ENCODE measurements at places on chromosomes 12 and 14.

GRCh38 chr14:73743431-73743931 lies 29.3 kb upstream of the PNMA1 start:
- peaks cover 11% of the 10 kb centered on the region for H3K36me3 ChIP-seq
- DNase-seq: peak; percentile 73
- peak overlapping the region; percentile 94 for H3K27ac ChIP-seq

- H3K27me3 ChIP-seq: peaks cover 12% of the 10 kb centered on the region
- H3K27ac ChIP-seq: no peak overlapping the region
- no peaks in the 10 kb centered on the region for H3K4me1 ChIP-seq
- no peak overlapping the region for H3K4me3 ChIP-seq
- H3K36me3 ChIP-seq: no peaks in the 10 kb centered on the region
- no peak for DNase-seq
Observed at GRCh38 chr14:69495341-69495921, 10.9 kb downstream of the PLEKHD1 start.

GRCh38 chr12:92259291-92259690 lies 113.6 kb upstream of the BTG1 start:
- H3K27me3 ChIP-seq: no peaks in the 10 kb centered on the region
- peaks cover 13% of the 10 kb centered on the region for H3K36me3 ChIP-seq
- H3K4me1 ChIP-seq: peaks cover 8% of the 10 kb centered on the region
- H3K4me3 ChIP-seq: no peak overlapping the region
- no peak overlapping the region for H3K27ac ChIP-seq

DNA sequence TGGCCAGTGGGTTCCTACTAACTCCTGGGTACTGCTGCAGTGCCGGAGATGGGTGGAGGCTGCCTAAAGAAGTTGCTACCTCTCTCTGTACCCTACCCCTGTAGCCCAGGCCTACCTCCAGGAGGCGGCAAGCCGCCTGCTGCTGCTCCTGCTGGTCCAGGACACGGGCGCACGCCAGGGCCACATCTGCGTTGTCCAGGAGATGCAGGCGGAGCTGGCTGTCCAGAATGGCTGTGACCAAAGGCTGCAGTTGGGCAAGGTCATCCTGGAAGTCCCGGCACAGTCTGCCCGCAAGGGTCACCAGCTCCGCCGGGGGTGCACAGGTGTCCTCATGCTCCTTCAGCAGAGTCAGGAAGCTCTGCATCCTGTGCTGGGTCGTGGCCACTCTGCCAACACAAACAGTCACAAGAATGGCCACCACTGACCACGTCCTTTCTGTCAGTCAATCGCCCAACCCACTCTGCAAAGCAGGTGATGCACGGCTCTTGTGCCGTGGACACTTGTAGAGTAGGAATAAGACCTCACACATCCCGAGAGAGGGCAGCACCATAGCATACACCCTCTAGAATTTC lies 1.6 kb downstream of the ANHX start:
- H3K36me3 ChIP-seq: no peaks in the 10 kb centered on the region
- no peak for DNase-seq
- H3K27ac ChIP-seq: no peak overlapping the region
- H3K4me3 ChIP-seq: no peak overlapping the region

DNA sequence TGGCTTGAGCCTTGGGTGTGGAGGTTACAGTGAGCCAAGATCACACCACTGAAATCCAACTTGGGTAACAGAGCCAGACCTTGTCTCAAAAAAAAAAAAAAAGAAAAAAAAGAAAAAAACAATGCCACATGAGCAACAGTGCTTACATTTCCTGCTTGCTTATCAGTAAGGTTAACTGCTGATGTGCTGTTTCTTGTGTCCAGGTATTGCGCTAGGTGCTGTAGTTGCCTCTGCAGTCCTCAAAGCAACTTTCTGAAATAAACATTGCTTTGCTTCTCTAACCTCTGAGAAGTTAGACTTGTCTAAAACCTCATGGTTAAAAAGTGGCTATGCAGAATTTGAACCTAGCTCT lies 24.7 kb downstream of the RNF34 start:
- peaks cover 3% of the 10 kb centered on the region for H3K4me1 ChIP-seq
- peaks cover 57% of the 10 kb centered on the region for H3K36me3 ChIP-seq
- no peak overlapping the region for H3K27ac ChIP-seq
- DNase-seq: no peak
- no peaks in the 10 kb centered on the region for H3K27me3 ChIP-seq

DNA sequence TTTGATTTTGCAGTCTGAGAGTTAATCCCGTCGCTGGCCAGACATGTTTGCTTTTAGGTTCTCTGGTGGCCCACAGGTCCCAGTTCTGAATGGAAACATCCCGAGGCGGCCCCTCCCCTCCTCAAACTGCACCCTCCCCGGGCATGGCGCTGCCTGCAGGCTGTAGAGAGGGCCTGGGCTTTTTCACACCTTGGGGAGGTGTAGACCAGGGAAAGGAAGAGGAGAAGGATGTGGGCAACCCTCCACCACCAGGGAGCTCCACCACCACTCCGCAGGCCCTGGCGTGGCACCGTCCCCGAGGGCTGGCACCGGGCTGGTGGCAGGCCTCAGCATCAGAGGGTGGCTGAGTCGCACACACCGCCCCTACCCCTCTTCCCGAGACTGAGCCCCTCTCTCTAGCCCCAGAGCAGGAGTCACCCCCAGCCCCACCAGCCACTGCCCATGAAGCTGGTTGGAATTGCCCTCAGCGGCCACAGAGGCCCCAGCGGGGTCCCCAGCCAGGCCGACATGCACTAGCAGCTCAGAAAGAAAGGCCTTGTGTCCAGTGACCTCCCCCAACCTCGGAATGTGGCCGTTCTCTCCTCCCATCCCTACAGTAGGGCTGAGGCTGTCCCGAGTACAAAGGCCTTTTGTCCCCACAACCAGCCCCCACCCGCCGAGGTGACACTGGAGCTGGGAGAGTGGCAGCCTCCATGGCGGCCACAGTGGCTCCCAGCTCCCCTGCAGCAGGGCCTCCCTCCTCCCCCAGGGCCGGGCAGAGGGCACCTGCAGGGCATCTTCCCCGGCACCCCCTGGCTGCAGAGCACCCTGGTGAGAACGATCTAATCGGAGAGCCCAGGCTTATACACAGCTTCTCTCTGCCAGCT lies 23.5 kb upstream of the INF2 start:
- no peaks in the 10 kb centered on the region for H3K36me3 ChIP-seq
- DNase-seq: peak; percentile 56
- peaks cover 18% of the 10 kb centered on the region for H3K4me1 ChIP-seq
- peak overlapping the region; percentile 26 for H3K4me3 ChIP-seq
- H3K27ac ChIP-seq: no peak overlapping the region

DNA sequence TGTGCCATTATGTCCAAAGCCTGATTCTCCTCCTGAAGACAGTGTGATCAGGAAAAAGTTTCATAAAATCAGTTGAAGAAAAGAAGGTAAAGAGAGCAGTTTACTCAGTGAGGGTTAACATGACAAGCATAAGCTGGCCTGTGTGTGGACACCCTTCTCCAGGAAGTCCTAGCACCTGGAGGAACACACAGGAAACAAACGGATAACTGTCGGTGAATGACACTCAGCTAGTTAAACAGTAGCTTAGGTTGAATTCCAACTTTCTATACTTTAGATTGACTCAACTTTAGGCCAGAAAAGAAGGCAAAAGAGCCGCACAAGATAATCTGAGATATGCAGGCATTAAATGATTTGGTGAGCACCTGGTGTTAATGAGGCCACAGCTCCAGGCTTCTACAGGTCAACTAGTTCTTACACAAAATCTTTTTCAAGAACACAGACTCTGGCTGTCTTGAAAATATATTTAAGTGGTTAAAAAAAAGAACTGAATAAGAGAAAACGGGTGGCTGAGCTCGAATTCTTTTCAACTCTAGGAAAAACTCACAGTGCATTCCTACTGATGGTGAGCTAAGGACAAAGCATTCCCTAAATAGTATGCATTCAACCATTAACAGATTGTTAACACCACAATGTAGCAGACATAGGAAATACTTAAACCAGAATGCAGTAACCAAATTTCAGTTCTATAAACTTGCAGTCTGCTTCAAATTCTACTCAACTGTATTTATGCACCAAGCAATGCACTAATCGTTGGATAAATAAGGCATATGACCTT lies 56.9 kb upstream of the TSPAN8 start:
- no peaks in the 10 kb centered on the region for H3K36me3 ChIP-seq
- H3K4me3 ChIP-seq: no peak overlapping the region
- no peaks in the 10 kb centered on the region for H3K27me3 ChIP-seq
- no peak for DNase-seq
- H3K27ac ChIP-seq: no peak overlapping the region
- H3K4me1 ChIP-seq: no peaks in the 10 kb centered on the region

DNA sequence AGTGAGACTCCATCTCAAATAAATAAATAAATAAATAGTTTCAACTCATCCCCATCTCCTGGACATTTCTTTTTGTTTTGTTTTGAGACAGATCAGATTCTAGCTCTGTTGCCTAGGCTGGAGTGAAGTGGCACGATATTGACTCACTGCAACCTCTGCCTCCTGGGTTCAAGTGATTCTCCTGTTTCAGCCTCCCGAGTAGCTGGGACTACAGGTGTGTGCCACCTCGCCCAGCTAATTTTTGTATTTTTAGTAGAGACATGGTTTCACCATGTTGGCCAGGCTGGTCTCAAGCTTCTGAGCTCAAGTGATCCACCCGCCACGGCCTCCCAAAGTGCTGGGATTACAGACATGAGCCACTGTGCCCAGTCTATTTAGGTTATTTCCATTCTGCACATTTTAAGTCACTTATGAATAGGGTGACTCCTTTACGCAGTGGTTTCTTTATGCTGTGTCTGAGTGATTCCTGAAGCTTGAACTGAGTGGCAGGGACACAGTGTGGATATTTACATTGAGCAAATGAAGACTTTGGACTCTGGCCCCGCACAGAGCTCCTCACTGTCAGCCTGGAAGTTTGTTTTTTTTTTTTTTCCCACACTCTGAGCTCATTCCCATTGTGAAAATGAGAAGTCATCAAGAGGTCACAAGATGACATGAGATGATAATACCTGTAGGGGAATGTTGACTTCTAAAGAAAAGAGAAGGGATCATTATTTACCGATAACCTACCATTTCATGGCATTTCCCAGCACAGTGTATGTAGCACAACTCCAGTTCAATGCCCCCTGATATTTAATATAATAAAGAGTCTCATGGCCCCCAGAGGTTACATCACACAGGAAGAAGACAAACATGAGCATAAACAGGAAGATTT lies 72.6 kb downstream of the TBX3 start:
- no peak for DNase-seq
- H3K4me3 ChIP-seq: no peak overlapping the region
- H3K27ac ChIP-seq: no peak overlapping the region
- H3K27me3 ChIP-seq: no peaks in the 10 kb centered on the region
- no peaks in the 10 kb centered on the region for H3K4me1 ChIP-seq

DNA sequence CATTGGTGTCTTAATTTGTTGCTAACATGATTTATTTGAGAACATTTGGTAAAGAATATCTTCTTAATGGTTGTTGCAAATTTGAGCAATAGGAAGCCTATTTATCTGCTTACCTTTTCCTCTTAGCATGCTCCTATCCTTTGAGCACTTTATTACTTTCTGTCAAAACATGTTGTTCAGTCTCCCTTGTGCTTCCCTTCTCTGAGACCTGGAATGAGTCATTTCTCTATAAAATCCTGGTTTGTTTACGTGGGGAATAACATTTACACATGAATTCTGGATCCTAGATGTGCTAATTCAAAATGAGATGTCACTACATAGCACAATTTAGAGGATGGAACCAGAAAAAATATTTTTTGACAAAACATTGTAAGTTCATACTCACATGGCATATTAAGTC lies 844.0 kb upstream of the LRFN5 start:
- no peak overlapping the region for H3K4me3 ChIP-seq
- no peak for DNase-seq
- H3K27me3 ChIP-seq: no peaks in the 10 kb centered on the region
- no peaks in the 10 kb centered on the region for H3K4me1 ChIP-seq
- H3K27ac ChIP-seq: no peak overlapping the region

- H3K27me3 ChIP-seq: no peaks in the 10 kb centered on the region
- no peaks in the 10 kb centered on the region for H3K4me1 ChIP-seq
- H3K36me3 ChIP-seq: no peaks in the 10 kb centered on the region
- H3K4me3 ChIP-seq: no peak overlapping the region
- DNase-seq: no peak
- no peak overlapping the region for H3K27ac ChIP-seq
Observed at GRCh38 chr12:81010641-81011040, 67.2 kb upstream of the ACSS3 start.

DNA sequence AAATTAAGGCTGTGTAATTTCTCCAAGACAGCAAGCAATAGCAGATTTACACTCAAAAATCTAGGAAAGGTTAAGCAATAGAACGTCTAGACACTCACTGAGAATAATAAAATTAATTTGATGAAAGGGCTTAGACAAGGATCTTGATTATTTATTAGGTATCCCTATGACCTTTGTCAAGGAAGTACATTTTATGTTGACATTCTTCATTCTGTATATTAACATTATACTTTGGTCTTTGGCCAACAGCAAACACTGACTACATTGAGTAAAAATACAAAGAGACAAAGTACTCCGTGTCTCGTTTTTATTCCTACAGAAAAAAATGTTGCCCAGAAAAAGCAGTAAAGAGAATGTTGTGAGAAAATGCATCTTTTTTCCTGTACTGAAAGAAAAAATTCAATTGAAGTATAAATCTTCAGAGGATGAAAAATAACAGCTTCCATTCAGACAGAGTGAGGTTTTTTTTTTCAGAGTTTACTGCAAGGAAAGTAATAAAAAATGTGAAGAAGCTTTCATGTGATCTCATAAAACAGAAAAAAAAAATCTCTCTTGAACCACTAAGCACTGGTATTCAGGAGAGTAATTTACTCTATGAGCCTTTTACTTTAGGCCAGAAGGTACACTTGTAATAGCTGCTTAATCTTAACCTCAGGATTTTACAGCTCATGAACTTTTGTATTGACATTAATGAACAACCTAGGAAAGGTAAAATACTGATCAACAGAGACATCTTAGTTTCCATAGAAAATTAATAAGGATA lies 605.0 kb downstream of the FSCB start:
- H3K4me1 ChIP-seq: no peaks in the 10 kb centered on the region
- no peaks in the 10 kb centered on the region for H3K27me3 ChIP-seq
- no peak overlapping the region for H3K27ac ChIP-seq
- H3K36me3 ChIP-seq: no peaks in the 10 kb centered on the region
- no peak for DNase-seq

- H3K27me3 ChIP-seq: no peaks in the 10 kb centered on the region
- no peaks in the 10 kb centered on the region for H3K36me3 ChIP-seq
Observed at GRCh38 chr12:15590180-15590826, 198.9 kb downstream of the EPS8 start.
